ENCODE measurements at places on chromosomes 16 and 17.

DNA sequence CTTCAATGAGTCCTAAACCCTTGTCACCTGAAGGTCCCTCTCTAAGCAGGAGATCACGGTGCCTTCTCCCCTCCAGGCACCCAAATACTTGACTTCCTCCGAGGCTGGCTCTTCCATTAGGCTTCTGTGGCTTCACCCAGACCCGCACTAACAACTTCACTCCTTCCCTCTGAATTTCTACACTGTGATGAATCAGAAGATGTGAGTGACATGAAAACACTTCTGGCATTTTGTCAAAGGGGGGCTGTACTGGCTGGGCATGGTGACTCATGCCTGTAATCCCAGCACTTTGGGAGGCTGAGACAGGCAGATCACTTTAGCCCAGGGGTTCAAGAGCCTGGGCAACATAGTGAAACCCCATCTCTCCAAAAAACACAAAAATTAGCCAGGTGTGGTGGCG is 72.6 kb upstream of the CNEP1R1 start:
- DNase-seq, result no peak

DNA sequence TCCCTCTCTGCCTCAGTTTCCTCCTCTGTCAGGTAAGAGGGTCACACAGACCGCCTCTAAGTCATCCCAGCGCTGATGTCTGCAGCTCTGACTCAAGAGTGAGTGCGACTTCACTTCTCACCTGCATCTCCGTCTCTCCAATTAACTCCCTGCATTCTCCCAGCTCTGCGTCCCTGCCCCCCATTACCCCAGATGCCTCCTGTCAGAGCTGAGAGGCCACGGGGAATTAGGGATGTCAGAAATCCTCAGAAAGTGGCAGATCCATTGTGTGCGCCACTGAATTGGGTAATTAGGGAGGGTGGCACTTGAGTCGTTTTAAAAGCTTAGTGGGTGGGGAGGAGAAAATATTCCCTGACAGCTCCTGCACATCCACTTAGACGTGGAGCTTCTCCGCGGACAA is 885.4 kb upstream of the EEF2KMT start:
- DNase-seq, result no peak

GRCh38 chr17:34601416-34601815 is 22.0 kb downstream of the TMEM132E start:
- no peak for DNase-seq

DNA sequence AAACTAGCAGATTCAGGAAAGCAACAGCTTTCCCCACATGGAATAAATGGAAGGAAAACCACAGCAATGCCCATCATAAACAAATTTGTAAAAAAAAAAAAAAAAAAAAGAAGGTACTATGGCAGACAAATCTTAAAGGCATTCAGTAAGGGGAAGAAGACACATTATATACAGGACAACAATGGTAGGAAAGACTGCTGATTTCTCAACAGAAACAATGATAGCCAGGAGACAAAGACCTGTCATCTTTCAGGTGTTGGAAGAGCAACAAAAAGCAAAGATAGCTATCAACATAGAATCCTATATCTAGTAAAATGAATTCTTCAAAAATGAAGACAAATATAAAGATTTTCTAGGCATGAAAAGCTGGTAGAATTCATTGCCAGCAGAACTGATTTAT is 65.9 kb downstream of the KCNJ2 start:
- DNase-seq, result no peak

- no peak for DNase-seq
These were observed 8.9 kb downstream of the LDAF1 start for GRCh38 chr16:21167360-21167759.

DNA sequence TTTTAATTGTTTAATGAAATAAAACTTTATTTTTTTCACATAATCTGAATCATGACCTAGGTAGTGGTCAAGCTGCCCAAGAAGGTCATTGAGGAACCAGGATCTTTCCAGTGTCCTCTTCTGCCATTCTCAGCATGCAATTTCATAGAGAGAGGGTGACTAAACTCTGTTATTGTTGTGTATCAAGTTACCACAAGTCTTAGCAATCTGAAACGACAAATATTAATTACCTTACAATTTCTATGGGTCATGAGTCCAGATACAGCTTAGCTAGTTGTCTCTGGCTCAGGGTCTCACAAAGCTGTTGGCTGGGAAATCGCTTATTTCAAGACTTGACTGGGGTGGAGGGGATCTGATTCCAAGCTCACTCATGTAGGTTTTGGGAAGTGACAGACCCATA is 37.6 kb downstream of the FTO start:
- no peak for DNase-seq
